Mesenchymal stem cell (in vitro differentiated cells and primary cell): ENCODE measurements at places on chromosomes 4 and X.

DNA sequence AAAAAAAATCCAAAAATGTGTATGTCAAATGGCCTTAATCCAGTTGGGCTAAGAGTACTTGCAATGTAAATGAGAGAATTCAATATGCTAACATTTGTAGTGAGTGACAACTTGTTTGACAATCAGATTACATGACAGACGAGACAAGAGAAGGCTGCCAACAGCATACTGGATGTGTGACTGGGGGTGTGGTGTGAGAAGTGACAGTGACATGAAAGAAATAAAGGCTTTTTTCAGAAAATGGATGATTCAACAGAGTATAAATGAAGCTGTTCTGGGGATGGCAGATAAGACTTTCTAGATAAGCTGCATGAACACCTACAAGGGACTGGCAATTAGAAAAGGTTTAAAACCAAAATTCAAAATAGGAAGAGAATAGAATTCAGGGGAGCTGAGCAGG, 143.4 kb downstream of the CENPC start:
- no peak for DNase-seq

GRCh38 chrX:150365990-150366911, 3.1 kb downstream of the MAMLD1 start:
- peak; percentile 83 for DNase-seq

DNA sequence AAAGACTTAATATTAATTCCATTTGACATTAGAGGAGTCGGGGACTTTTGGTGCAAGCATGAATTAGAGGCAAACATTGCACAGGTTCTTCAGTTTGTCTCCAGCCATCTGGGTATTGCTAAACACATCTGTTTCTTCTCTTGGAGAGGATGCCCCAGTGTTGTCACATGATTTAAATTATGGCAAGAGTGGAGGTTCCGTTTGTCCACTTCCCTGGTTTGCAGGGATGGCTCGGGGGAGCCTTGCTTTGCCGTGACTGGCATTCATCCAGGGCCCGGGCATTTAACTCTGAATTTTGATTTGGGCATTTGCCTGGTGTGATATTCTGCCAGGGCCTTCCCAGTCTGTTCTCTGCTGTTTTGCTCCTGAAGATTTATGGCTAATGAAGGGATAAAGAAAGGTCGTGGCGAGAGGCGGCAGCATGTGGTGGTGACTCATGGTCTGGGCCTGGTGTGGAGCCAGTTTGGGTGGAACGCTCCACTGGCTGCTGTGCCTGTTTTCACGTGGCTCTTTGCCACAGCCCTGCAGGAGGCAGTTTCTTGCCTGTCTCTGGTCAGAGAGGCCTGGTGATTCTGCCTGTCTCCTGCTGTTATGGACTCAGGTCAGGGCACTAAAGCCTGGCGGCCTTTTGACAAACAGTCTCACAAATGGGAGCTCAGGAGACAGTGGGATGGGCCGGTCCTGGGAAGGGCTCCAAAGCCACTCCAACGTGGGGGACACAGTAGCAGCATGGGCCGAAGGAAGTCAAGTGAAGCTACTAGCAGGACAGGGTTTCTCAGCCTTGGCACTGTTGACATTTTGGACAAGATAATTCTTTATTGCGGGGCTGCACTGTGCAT, 99.4 kb upstream of the PGRMC2 start:
- DNase-seq: peak; percentile 99

DNA sequence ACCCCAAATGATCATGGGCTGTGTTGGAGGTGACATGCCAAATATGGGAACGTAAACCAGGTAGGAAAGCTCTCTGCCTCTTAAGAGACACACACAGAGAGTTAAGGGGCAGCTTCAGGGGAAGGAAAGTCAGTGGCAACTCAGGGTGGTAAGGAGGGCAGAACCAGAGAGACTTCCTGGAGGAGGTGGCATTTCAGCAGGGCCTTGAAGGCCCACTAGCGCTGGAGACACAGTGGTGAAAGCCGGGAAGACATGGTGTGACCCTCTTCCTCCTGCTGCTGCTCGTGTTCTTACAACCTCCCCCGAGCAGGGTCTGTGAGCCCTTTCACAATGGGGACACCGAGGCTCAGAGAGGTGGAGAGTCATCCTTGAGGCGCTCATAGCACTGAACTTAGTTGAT, 68.2 kb downstream of the SORCS2 start:
- no peak for DNase-seq

GRCh38 chrX:155108427-155108826, 37.1 kb downstream of the BRCC3 start:
- DNase-seq: no peak

DNA sequence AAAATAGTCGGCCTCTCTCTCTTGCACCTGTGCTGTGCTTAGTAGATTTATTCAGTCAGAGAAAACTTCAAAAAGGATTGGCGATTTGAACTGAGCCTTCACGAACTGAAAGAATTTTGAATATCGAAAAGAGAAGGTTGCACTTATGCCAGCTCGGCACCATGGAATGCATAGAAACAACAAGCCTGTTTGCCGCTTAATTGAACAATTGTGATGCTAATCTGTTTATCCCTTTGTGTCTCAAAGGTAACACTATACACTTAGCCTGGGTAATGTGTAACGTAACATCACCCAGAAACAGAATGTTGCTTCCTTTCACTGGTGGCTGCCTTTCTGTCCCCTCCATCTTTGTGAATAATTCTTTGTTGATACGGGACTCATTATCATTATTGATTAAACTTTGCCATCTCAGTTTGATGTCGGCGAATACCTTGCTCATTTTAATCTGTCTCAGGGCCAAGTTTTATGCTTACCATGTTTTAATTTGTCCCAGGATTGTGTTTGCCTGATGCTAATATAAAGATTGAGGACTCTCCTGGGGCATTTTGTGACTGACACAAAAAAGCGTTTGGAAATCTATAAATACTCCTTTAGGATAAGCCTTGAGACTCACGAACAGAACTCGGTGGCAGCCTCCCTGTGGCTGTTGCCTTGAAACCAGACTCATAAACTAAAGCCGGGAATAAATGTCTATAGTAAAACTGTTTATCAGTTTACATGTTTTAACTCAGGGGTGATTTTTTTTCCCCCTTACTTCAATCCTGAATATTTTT, 400.5 kb downstream of the RAPGEF2 start:
- DNase-seq: no peak

DNA sequence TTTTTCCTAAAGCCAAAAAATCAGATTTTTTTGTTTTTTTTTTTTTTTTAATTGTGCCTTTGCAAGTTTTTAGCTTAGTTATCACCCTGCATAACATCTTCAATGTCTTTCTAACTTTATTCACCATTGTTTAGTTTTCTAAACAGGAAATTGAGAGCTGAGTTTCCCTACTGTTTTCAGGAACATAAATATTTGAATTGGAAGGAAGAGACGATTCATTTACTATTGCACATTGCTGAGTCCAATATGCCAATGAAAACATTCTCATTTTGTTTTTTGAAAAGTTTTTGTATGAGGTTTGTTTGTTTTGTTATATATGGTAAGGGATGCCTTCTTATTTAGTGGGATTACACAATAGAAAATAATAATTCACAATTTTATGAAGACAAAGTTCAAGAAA, 148.4 kb downstream of the ANKRD50 start:
- no peak for DNase-seq

GRCh38 chr4:36439556-36439955, 158.1 kb downstream of the DTHD1 start:
- DNase-seq: no peak

DNA sequence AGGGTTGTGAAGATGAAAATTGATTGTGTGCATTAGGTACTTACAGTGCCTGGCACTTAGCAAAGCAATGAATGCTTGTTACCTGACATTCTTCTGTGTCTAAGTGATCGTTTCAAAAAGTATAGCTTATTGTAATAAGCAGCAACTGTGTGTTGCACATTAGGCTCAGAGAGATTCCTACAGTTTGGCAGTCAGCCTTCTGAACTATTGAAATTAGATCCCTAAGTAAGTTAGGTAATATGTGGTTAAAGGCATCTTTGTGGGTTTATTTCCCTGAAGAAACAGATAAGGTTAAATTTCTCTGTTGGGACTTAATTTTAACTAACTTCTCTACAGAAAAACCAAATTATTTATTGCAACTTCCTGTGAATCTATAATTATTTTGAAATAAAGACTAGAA, 93.4 kb downstream of the REPS2 start:
- no peak for DNase-seq

GRCh38 chr4:4762909-4763821, 96.3 kb upstream of the MSX1 start:
- DNase-seq: peak; percentile 76
